ENCODE measurements at places on chromosomes 11 and 22. TPM values are rescaled to one million over a fixed set of nuclear protein-coding genes. Genes with fewer than 3 reads are reported as not detected.

Gene TMEM151A
- total RNA-seq, result 4.0 TPM

Gene FZD4
- 1.3 TPM for total RNA-seq

Gene MAPK11
- 6.5 TPM for total RNA-seq

Gene ACTN3
- total RNA-seq, result not detected

Gene BTG4
- not detected for total RNA-seq

Gene DDTL
- total RNA-seq, result 1.6 TPM

Gene GLYAT
- not detected for total RNA-seq

Gene MMP13
- not detected for total RNA-seq
